Karpas-422 (cell line): ENCODE measurements at places on chromosomes 7 and 10.

- no peak for DNase-seq
These were observed 17.8 kb upstream of the MAGI2 start for GRCh38 chr7:79471283-79471682.

DNA sequence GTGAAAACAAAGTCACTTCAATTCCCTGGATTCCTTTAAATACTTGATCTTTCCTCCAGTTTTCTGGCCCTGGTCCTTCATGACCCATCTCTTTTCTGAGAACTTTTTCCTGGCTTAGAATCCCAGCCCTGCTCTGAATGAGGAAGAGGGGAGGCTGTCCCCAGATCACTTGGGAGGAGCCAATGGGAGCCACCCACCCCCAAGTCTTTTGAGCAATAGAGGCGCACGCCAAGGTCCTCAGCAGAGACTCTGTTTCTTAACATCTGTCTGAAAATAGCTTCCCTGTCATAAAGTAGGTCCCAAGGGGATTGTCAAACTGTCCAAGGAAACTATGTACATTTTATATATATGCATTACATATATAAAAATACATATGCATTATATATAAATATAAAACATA is 126.8 kb downstream of the ADRA2A start:
- DNase-seq: no peak

DNA sequence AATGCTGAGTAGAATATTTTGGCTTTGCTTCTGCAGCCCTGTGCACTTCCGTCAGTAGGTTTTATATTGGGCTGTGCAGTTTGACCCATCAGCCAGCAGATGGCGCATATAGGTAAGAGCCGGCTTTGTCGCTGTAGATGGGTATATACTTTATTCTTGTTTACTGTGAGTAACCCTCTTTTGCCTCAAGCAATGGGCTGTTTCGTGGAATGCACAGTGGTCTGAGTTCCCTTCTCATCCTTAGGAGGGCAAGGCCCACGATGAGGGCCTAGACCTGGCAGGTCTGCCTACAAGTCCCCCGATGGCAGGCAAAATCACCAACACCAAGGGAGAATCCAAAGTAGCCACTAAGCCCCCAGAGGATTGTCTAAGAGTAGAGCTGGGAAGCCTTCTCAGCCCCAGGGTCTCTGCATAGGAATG is 1002.9 kb upstream of the KCND2 start:
- DNase-seq: peak; percentile 88

GRCh38 chr10:88385601-88386203 is 197.4 kb downstream of the RNLS start:
- peak; percentile 86 for DNase-seq

DNA sequence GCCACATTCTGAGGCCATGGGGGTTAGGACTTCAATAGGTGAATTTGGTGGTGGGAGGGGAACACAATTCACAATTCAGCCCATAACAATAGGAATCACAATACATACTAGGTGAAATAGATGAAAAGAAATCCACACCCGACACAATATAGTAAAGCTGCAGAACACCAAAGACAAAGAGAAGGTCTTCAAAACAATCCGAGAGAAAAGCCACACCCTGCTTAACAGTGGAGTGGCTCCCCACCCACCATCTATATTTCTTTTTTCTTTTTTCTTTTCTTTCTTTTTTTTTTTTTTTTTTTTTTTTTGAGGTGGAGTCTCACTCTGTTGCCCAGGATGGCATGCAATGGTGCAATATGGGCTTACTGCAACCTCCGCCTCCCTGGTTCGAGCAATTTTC is 14.7 kb upstream of the TIAL1 start:
- no peak for DNase-seq

- DNase-seq: no peak
These were observed 20.8 kb upstream of the PTF1A start for GRCh38 chr10:23171232-23171876.

DNA sequence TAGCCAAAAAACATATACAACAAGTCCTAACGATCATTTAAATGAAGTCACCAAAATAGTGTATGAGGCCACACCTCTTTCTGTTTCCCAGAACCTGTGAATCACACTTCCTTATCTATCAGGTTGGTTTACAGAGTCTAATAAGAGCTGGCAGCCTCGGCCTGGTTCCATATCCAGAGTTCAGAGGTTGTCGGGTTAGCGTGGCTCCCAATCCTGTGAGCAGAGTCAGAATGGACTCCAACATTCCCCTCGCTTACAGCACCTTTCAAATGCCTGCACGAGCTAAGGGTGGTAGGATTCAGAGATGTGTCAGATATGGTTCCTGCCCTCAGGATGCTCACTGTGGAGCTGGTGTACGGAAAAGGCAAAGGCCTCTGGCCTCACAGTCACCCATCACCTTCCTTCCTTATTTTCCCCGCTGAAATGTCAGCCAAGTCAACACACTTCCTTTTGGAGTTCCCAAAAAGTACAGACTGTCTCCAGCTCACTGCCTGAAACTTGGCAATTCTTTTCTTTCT is 6.0 kb downstream of the IL15RA start:
- no peak for DNase-seq

GRCh38 chr7:45114926-45115325 is 3.4 kb upstream of the TBRG4 start:
- DNase-seq: no peak

GRCh38 chr7:14505906-14506305 is 396.6 kb downstream of the DGKB start:
- no peak for DNase-seq

DNA sequence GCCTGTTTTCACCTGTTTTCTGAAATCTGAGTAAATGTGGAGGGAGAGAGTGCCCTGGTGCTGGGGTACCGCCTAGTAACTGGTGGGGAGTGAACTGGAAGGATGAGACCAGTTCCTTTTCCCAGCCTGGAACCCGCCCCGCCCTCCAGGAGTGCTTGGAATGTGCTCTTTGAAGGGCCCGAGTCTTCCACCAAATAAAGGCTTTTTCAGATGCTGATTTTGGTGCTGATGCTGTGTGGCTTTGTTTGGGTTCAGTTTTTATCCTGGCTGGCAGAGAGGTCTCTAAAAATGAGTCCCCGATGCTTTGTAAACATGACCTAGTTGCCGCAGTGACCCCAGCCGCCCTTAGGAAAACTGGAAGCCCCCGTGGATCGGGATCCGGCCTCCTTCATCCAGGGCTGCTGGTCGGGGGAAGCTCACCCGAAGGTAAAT is 25.9 kb downstream of the FOXK1 start:
- DNase-seq: no peak

GRCh38 chr7:36280840-36281812 is 108.5 kb upstream of the ANLN start:
- peak; percentile 80 for DNase-seq
